GM19239 (cell line): ENCODE measurements at places on chromosomes 11 and 22.

DNA sequence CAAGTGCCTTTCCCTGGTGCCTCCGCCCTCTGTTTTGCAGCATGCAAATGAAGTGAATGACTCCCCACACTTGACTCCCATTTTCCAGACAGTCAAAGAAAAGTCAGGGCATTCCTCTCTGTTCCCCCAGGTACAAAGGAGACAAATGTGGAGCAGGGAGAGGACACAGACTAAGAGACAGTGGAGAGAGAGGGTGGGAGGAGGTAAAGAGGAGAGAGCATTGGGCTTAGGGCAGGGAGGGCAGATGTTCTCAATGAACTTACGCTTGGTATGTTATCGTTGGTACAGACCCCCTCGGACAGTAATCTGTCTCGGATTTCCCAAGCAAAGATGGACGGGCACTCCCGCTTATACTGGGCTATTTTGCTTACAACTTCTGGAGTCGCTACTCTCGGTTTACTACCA is 9.8 kb downstream of the PAX6 start:
- DNase-seq: no peak

- no peak for DNase-seq
Observed at GRCh38 chr22:23061471-23062280, 8.6 kb upstream of the GNAZ start.

GRCh38 chr22:49448526-49448925 is 379.1 kb downstream of the BRD1 start:
- no peak for DNase-seq

GRCh38 chr11:33775467-33775807 is 1.1 kb upstream of the FBXO3 start:
- DNase-seq: no peak

DNA sequence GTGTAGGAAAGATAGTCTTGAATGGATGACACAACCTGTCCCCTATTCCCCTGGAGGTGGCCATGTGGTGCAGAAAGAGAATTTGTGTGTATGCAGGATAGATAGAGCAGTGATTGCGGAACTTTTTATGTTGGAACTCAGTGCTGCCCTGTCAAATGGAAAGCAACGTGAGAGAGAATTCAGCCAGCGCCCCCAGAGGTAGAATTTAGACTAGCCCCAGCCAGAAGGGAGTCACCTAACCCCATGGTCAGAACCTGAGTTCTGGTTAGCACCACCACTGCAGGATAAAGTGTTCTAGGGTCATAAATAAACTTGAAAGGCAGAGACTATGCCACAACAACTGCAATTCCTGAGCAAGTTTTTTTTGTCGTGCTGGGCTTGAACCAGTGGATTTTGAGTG is 152.9 kb upstream of the GRIA4 start:
- no peak for DNase-seq

DNA sequence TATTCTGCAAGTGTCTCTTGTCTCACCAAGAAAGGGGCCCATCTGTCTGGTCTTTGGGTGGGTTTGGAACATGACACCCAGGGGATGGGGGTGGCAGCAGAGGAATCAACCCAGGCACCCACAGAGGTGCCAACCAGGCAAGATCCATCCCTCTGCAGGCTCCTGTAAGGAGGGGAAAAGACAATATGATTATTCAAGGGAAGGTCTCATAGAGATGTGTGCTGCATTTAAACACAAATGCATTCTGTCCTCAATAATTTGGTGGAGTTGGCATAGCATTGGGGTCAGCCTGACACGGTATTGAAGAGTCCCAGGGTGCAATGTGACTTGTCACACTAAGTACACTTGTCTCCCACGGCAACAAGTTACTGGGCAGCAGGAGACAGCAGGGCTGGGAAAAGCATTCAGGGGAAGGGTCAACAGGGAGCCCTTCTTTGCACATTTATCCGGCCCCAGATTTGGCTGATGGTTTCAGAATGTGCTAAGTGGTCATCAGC is 33.1 kb upstream of the SPON1 start:
- no peak for DNase-seq

DNA sequence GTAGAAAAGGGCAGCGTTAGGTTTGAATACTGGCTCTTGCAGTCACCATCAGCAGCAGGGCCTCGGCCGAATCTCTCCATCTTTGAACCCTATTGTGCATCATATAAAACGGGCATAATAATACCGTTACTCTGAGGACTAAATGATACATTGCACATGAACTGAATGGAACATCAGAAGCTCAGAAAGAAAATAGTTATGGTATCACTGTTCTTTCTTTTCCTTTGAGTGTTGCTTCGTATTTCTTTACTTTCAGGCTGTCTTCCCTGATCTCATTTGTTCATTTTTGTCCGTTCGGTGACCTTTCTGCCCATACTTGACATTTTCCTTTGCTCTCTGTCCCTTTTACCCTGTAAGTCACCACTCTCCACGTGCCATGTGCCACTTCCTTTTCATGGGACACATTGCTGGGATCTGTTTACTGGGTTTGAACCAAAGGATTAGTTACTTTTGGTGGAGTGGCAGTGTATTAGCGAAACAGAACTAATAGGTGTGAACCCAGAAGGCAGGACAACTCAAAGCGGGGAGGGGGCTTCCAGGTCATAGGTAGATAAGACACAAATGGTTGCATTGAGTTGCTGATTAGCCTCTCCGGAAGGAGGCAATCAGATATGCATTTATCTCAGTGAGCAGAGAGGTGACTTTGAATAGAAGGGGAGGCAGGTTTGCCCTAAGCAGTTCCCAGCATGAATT is 717 bp upstream of the ZNF202 start:
- no peak for DNase-seq

GRCh38 chr22:27918341-27919221 is 475 bp downstream of the PITPNB start:
- peak; percentile 18 for DNase-seq

DNA sequence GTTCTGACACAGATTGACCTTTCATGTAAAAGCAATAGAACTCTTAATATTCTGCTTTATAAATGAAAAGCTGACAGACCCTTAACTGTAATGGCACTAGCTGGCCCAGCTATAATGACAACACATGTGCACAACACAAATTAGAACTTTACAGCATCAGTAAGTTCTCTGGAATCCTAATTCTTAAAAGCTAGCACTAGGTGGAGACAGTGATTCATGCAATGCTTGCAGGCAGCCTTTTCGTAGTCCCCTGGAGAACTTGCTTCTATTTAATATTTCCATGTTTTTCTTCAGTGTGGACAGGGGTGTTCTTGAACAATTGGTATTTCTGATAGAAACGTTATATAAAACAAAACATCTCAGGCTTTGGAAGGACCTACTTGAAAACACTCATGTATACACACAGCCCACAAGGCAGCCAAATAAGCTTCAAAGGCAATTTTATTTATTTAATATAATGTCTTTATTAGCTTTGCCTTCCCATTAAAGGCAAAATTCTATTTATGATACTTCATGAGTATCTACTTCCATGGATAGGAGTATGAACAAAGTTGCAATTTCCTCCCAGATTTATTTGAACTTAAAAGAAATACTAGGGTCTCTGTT is 374.3 kb upstream of the MPPED2 start:
- DNase-seq: no peak

GRCh38 chr11:133705074-133705648 is 140.2 kb downstream of the SPATA19 start:
- no peak for DNase-seq

- DNase-seq: peak; percentile 83
Observed at GRCh38 chr11:73393479-73394415, 17.5 kb downstream of the RELT start.

DNA sequence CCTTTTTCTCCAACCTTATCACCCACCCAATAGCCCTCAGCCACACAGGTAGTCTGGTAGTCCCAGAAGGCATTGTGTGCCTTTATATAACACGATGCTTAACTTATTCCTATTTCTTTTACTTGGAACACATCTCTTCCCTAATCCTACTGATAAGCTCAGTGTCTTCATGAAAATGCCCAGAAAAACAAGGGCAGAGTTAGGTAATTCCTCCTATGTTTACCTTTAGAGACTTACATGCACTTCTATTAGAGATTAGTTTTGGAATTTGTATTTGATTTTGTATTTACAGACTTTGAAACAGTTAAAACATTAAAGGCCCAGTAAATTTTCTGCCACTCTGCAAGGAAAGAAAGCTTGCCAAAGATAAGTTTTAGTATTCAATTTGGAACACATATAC is 637.8 kb upstream of the CCDC90B start:
- DNase-seq: no peak

- DNase-seq: no peak
Observed at GRCh38 chr22:17570851-17571631, 7.7 kb downstream of the SLC25A18 start.

DNA sequence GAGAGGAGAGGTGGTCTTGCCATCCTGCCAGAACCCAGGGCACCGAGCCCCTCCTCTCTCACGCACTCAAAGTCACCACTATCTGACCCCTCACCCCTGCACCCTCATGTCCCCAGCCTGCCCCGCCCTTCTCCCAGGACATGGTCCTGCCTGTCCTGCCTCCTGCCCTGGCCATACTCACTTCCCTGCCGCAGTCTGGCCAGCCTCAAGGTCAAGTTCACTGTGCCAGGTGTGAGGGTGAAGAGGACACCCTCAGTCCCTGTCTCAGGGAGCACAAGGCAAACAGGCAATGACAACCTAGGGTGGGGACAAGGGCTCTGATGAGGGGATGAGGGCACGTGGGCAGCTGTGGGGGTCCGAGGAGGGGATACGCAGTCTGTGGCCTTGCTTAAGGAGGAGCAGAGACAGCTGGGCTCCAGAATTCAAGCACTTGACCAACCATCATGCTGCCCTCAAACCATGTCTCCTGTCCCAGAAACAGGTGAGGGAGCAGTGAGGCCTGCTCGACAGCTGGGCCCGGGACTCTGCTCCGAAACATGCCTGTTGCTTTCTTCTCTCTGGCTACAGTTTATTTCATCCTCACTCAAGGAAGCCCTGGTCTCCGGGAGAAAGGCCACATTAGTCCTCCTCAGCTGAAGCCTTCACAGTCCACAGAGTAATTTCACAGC is 36.6 kb downstream of the PDGFB start:
- DNase-seq: no peak

DNA sequence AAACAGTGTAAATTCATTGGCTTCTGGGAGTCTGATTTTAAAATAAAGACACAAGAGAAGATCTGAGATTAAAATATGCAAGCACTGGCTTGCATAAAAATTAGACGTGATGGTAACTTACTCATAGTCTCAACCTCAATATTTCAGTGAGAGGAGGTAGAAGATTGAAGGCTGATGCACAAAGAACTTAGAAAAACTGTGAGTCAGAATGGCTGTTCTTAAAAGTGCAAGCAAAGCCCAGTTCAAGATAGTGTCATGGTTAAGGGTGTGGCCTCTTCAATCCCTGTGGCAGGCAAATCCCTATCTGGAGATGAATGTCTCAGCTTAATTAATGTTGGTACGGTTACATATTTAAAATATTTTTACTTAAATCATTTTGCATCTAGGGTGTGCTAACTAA is 33.6 kb upstream of the FIBIN start:
- no peak for DNase-seq

- DNase-seq: no peak
Observed at GRCh38 chr11:100970283-100971164, 159.1 kb downstream of the PGR start.

GRCh38 chr11:61571869-61572268 is 9.0 kb downstream of the SYT7 start:
- no peak for DNase-seq

- DNase-seq: no peak
Observed at GRCh38 chr11:102415304-102415916, 37.2 kb downstream of the TMEM123 start.

- DNase-seq: no peak
Observed at GRCh38 chr11:108494182-108494581, 4.0 kb downstream of the POGLUT3 start.

- no peak for DNase-seq
Observed at GRCh38 chr11:65574811-65575567, 864 bp upstream of the EHBP1L1 start.

DNA sequence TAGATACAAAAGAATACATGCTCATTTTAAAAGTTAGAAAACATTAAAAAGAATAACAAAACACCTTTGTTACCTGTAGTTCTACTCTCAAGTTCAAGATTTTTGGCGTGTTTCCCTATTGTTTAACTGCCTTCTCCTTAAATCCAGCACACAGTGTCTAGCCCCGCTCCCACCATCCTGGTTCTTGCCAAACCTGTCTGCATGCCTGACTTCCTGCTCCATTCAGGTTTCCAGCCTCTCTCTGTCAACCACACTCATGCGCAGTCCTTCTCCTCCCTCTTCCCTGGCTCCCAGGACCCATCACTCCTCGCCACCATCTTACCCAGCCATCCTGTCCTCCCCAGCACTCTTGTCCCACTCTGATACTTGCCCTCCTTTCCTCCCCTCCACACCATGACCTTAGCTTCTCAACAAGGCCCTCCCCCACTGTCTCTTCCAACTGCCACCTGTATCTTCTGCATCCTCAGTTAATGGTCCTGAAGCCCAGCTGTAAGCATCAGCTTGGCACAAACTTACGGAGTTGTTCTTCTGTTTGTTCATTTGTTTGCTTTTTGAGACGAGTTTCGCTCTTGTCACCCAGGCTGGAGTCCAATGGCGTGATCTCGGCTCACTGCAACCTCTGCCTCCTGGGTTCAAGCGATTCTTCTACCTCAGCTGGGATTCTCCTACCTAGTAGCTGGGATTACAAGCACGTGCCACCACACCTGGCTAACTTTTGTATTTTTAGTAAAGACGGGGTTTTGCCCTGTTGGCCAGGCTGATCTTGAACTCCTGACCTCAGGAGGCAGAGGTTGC is 7.5 kb upstream of the MYH9 start:
- DNase-seq: no peak

- no peak for DNase-seq
Observed at GRCh38 chr11:68829581-68829980, 12.1 kb downstream of the CPT1A start.

GRCh38 chr11:128190312-128190711 is 397.0 kb downstream of the ETS1 start:
- no peak for DNase-seq

GRCh38 chr22:23769321-23769965 is 1.7 kb upstream of the CHCHD10 start:
- no peak for DNase-seq

- DNase-seq: no peak
Observed at GRCh38 chr11:116556483-116556882, 216.3 kb downstream of the BUD13 start.

GRCh38 chr11:62400760-62401159 is 18.1 kb upstream of the SCGB1A1 start:
- DNase-seq: no peak

GRCh38 chr22:38981992-38982927 is at the start of gene APOBEC3B:
Gene APOBEC3B, plus strand, starts transcription at chr22:38982347. Its CDS starts 107 bp downstream, at chr22:38982454.
- peak; percentile 82 for DNase-seq

- DNase-seq: no peak
Observed at GRCh38 chr22:46021577-46021976, 44.6 kb upstream of the WNT7B start.

DNA sequence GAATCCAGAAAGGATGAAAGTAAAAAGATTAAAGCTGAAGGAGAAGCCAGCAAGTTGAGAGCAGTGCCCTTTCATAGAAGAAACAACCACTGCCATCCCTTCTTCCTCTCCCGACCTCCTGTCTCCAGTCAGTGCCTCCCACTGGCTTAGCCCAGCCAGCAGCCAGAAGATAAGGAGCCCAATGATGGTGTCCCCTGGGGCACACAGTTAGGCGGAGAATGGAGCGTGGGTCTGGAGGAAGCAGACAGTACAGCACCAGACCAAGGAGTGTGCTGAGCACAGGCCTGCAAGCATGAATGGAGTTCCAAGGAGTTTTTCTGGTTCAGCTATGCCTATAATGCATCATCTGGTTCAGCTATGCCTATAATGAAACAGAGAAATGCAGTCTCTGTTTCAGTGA is 54.3 kb upstream of the TNRC6B start:
- DNase-seq: no peak
